T-helper 9 cell (primary cell): ENCODE measurements at places on chromosomes 5 and 9.

DNA sequence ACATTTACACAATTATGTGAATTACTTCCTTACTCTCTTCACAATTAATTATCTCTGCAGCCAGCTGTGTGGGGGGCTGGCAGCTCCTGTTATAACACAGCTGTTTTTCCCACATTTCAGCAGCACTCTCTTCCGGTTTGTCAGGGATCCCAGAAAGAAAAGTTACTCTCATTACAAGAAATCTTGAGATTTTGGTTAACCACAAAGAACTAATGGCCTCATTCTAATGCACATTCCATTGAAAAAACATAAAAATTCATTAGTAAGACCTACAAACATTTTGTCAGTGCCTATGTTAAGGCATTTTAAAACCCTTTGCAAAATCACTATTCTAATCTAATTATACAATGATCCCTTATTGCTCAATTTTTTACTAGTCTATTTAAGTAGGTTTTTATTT, 64.1 kb downstream of the PDE4D start:
- no peak for DNase-seq

DNA sequence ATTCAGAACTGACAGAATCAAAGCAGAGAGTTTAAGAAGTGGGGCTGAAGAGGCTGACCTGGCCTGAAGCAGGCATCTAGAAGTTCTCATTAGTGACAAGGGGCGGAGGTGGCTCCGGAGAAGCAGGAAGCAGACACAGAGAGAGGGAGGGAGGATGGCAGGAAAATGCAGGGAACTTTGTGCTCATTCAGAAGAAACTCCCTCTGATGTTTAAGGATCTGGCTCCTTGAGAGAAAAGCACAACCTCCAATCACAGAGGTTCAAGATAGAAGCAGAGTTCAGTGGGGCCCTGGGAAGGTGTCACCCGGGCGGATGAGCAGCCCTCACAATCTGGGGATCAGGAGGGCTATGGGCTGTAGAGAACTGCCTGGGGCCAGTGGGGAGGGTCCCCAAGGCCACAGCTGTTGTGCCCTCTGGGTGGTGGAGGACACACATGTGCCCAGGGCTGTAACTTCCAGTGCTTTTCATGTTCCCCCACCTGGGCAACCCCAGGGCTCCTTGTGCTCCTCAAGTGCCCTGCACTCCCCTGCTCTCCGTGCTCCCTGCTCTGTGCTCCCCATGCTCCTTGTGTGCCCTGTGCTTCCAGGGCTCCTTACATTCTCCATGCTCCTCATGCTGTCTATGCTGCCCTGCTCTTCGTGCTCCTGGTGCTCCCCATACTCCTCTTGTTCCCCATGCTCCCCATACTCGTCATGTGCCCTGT, 51.4 kb downstream of the TRIP13 start:
- no peak for DNase-seq

GRCh38 chr5:175878544-175879438, 7.4 kb downstream of the CPLX2 start:
- no peak for DNase-seq

DNA sequence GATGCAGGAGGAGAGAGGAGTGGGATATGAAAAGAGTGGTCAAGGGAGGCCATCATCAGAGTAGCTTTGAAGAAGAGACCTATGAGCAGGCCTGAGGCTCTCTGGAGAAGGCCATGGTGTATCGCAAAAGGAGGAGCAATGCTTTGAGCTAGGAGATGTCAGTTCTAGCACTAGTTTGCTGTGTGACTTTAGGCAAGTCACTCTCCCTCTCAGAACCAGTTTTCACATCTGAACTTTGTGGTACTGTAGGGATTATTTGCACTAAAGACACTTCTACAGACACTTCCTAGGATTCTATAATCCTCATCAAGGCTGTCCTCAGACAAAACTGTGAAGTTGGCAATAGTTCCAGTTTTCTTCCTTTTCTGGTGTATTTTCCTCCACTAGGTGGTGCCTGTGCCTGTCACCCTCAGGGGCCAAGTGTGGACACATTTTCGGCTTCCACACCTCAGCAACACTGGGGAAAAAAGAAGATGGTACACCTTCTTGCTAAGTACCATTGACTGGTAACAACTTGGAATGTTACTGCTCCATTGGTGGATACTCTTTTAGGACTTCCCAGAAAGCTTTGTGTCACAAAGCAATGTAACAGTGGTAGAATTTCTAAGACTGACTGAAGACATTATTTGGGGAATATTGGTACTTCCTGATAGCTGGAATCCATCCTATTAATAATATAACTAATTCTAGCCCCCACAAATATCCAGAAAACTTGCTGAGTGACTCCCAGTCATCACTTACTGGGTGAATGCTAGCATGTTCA, 9.9 kb downstream of the PAPPA start:
- DNase-seq: no peak

GRCh38 chr9:131546336-131547084, 1.2 kb downstream of the PRRT1B start:
- no peak for DNase-seq

GRCh38 chr5:12745537-12745936, 841.3 kb upstream of the CTNND2 start:
- DNase-seq: no peak

GRCh38 chr5:109307456-109307855, 102.3 kb downstream of the PJA2 start:
- DNase-seq: no peak

- no peak for DNase-seq
These were observed 132.8 kb upstream of the MPDZ start for GRCh38 chr9:13412331-13412730.

GRCh38 chr5:126129431-126129830, 293.8 kb upstream of the GRAMD2B start:
- DNase-seq: no peak
